ENCODE measurements at places on chromosomes 5 and 9.

- no peak for DNase-seq
These were observed 32.8 kb upstream of the TNFAIP8 start for GRCh38 chr5:119322948-119323537.

DNA sequence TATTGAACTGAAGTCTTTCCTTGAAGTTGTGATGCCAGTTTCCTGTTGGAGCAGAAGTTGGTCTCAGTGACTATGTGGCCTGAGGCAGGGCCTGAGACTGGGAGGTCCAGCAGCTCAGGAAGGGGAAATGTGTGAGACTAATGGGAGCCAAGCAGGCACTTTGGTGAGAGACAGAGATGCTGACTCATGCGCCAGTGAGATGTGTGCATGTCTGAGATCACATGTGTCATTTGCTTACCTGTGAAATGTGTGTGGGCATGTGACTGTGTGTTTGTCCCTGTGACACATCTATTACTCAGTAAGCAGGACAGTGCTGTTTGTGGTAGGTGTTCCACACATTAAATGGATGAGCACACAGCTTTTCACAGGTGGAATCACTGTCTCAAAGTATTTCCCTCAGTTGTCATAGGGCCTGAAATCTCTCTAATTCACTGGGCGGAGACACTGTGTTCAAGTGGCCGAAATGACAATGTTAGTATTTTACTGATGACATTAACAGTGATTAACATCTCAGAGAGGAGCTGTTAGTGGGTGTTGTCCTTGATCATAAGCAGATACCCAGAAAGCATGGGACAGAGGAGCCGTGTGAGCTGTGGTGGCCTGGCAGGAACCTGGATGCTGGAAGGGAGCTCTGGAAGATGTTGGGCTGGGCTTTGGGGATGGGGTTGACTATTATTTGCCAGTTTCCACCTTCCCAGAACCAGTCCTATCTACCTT lies 7.4 kb downstream of the NPR2 start:
- no peak for DNase-seq

DNA sequence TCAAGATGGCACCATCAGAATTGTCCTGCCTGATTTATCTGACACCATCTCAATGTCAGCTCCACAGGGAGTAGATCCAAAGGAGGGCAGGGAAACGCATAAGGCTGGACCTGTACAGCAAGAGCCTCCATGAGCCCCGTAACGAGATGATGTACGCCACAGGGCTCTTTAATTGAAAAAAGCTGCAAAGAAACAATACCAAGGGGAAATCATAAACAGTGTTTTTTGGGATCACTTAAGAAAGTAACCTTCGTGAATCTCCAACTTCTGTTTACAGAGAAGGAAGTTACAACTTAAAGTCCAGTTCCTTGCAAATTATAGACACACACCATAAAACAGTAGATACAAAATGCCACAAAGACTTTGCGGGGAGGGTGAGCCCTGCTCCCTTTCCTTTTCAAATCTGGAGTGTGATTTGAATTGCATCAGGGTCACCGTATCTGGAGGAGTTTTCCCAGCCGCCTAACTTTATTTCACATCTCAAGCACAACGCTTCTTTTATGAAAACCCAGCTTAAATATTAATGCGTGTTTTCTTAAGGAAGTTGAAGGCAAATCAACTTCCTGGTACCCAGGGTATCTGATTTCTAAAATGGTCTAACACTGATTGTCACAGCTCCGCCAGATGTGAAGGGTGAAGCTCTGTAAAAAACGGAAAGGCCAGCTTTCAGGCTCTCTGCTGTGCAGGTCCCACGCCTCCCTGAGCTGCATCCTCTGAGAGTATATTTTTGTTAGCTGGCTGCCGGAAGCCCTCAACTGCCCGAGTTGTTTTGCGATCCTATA lies 88.9 kb downstream of the EBF1 start:
- no peak for DNase-seq

GRCh38 chr5:92977846-92978540 lies 603.0 kb downstream of the NR2F1-AS1 start:
- no peak for DNase-seq

- no peak for DNase-seq
These were observed 132.0 kb upstream of the WWC1 start for GRCh38 chr5:168159425-168159824.

- no peak for DNase-seq
These were observed 50.6 kb downstream of the RASEF start for GRCh38 chr9:83012168-83012921.

DNA sequence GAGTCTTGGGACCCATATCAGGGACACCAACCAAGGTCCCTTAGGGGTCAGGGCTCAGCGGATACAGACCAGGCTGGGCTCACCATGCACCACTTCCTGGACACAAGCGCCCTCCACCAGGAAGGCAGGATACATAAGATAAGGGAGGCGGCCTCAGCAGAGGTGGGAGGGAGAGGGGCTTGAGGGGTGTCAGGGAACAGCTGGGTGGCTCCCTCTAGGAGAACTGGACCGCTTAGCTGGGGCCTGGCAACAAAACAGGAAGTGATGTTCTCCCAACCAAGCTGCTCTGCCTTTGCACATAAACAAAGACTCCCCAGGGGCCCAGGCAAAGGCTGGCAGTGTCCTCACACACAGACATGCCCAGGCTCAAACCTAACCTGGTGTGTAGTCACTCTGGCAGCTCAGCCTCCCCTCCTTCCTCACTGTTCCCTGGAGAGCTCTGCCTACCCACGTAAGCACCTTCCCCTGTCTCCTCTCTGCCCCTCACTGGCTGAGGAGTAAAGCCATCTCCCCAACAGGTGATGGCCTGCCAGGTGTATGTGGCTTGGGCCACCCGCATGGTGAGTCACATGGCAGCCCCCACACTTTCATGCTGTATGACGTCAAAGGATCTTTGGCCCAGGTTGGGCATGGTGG lies 5.8 kb upstream of the BICD2 start:
- no peak for DNase-seq

GRCh38 chr9:20373263-20373662 lies 249.0 kb downstream of the MLLT3 start:
- DNase-seq = no peak

DNA sequence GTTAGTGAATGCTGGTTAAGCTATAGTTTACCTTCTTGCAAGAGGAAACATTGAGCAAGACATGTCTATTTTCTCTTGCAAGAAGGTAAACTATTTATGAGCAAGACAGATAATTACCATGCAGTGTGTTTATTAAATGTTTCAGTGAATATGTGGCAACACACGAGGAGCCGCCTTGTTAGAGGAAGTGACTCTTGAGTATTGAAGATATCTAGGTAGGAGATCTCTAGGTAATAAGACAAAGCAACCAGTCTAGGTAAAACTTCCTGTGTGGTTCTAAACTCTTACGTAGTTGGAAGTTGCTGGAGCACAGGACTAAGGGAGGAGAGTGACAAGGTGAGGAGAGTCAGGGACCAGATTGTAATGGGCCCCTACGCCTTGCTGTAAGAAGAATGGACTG lies 16.8 kb downstream of the SKP2 start:
- DNase-seq = no peak

DNA sequence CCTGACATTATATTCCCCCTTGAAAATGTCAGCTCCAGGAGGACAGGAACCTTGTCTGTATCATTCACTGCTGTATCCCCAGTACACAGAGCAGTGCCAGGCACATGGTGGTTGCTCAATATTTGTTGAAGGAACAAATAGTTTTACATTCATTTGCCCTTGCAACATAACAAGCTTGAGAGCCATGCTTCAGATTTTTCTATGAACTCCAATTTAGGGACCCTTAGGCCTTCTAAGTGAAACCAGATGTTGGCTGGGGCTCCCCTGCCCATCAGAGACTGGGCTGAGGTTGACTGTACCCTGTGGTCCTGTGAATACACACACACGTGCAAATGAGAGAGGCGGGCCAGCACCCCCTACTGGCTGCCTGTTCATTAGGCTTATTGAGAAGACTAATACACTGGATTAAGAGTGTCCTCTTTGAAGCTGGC lies 214.9 kb upstream of the WWC1 start:
- no peak for DNase-seq

DNA sequence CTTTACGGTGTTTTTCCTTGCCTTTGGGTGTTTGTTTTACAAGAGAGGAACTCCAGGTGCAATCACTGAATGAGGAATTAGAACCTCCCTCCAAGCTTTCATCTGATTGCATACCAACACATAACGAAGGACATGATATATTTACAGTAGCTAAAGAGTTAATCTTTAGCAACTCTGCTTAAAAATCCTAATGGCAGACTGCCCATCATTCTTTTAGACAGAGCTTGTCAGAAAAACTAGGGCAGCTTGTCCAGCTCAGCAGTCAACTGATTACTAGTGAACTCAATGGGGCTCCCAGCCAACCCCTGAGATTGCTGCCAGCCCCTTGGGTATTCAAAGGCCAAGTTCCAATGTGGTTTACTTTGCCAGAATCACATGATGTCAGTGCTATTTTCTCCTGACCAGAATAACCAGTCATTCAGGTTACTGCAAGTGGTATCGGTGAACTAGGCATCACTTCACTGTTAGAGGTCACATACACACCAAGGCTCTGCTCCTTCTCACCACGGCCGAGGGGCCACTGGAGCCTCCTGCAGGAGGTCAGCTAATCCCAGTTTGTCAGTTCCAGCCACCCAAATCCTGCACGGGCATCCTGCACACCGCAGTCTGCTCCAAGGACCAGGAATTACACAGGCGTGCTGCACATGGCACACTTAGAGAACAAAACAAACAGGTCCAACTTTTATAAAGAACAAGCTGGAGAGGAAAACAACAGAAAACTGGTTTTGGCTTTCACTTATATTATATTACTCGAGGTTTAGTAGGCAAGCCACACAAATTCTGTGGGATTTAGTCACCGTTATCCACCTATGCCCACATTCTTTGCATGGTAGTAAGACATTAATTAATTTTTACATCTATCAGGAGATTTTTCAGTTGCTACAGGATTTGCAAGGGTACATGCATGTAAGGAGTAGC lies 62.5 kb downstream of the NFIB start:
- DNase-seq = no peak

- DNase-seq = no peak
These were observed 682 bp upstream of the SPTAN1 start for GRCh38 chr9:128551657-128552152.

- no peak for DNase-seq
These were observed 62.1 kb downstream of the PDE4D start for GRCh38 chr5:59831326-59832010.

DNA sequence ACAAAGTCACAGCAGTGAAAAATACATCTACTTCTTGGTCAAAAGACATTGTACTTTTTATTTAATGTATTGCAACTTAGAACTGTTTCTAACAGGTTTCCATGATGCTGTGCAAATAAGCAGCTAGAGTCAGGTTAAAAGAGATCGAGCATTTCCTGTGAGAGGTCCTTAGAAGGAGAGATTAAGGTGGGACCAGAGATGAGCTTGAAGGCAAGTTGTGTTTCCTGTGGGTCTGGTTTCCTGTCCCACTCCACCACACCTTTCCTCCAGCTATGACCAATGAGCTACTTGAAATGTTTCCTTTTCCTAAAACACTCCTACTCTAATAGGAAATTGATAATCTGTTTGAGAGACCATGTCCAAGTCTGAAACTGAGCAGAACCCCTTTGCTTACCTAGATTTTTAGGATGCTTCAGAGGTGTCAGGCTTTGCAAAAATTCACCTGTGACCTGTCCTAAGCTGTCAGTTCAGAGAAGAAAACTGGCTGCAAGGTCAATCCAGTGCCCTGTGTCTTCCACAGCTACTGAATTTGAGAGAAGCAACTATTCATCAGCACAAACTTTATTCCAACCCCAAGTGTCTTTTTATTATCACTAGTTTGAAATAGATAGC lies 13.1 kb upstream of the RLN1 start:
- no peak for DNase-seq

DNA sequence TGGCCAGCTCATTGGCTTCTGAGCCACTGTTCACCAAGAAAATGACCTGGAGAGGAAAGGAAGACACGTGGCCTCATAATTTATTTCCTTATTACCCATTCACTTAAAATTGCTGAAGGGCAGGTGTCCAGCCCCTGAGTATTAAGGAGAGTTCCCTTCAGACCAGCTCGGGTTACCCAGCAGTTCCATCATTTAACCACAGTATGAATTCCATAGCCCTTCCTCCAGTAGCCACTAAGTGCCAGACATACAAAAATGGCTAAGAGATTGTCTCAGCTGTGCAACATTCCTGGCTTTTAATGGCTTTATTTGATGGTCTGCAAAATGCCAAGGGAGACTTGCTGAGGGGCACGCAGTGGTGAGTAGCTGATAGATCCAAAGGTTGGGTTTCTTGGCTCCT lies 12.5 kb downstream of the AGXT2 start:
- DNase-seq = no peak

DNA sequence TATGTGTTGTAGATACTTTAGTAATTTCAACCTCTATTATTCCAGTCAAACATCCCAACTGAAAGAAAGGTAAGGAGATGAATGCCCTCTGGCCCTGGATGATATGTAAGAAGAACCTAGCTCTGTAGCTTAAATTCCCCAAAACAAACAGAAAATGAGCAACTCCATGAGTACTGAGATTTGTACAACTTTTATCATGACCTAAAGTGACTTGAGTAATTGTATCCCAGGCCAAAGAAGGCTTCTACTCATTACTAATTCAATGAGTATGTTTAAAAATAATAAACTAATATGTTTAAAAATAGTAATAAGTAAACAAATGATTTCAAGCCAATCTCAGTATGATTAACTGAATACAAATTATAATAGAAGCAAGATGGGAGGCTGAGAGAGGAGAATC lies 414.0 kb upstream of the ACTBL2 start:
- DNase-seq = no peak

GRCh38 chr5:89604342-89604741 lies 721.4 kb upstream of the MEF2C start:
- DNase-seq = no peak

- DNase-seq = no peak
These were observed 76.3 kb downstream of the SEMA4D start for GRCh38 chr9:89421595-89421994.

GRCh38 chr9:135718616-135719015 lies 16.6 kb downstream of the KCNT1 start:
- DNase-seq = no peak

DNA sequence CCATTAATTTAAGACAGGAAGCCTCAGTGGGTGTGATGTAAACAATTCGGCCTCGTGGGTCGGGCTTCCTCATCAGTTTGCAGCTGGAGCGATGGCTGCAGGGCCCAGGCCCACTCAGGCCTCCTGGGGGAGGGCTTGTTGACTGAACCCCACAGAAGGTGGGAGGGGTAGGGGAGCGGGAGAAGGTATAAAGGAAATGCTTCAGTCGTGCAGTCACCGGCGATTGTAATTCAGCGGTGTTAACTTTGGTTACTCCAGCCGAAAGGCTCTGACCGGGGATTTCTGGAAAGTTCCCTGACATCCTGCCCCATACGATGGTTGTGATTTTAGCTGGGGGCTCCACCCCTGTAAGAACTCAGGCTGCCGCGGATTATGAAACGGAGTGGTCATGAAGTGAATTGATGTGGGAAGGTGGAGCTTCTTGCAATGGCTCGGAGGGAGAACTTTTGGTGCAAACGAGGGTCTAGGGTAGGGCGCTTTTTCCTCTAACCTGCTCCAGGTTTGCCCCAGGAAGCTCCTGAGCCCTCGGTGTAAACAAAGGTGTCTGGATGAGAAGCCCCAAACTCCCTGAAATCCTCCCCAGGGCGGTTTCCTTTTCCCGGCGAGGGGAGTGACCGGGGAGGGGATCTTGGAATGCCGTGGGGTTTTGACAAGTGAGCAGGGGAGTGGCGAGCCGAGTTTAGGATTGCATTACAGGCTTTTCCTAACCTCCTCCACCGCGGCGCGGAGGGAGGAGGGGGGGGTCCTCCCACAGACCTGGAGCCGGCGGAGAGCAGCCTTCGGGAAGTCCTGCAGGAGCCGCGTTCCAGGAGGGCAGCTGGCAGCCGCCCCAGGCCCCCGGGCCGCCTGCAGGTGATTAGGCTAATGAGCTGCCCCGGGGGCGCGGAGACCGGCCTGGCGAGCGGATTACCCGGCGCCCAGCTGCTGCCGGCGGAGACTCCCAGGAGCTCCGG lies 215.5 kb downstream of the PDZD2 start:
- no peak for DNase-seq

GRCh38 chr9:71626395-71626794 lies 141.9 kb downstream of the CEMIP2 start:
- no peak for DNase-seq

Measured in stimulated activated CD8-positive, alpha-beta memory T cell treated with anti-CD3 and anti-CD28 coated beads, Interleukin-2, amount 100 ng/mL, for 48 hours (primary cell).